ENCODE measurements at places on chromosomes 16 and 17.

DNA sequence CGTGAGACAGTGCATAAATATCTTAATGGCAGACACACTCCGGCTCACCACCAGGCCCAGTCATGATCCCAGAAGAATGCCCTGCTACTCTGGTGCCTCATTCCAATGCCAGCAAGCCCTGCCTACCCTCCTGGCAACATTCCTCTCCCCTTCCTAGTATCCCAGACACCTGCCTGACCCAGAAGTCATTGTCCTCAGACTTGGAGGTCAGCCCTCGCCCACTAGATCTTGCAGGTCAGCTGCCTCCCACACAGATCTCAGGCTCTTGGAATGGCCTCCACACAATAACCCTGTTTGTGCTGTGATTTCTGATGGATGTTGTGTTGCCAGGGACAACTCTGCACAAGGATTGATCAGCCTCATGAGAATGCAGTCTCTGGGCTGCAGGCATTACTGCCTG is 1.8 kb upstream of the TEX2 start:
- DNase-seq: no peak

- no peak for DNase-seq
Observed at GRCh38 chr16:81711657-81712319, 67.3 kb upstream of the PLCG2 start.

DNA sequence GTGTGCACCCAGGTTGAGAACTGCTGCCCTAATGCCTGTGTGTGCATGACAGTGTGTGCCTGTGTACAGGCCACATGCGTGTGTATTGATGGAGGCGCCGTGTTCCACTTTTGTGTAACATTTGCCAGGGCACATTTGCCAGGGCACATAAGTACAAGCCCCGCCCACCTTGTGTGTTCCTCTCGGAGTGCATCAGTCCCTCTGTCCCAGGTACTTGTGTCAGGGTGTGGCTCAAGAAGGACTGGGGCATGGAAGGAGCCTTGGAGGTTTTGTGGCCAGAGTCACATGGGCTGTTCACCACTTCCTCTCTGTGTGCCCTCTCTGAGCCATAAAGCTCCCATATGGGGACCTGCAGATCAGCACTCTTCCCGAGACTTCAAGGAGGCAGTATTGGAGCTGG is 73.9 kb downstream of the MRM1 start:
- DNase-seq: no peak

DNA sequence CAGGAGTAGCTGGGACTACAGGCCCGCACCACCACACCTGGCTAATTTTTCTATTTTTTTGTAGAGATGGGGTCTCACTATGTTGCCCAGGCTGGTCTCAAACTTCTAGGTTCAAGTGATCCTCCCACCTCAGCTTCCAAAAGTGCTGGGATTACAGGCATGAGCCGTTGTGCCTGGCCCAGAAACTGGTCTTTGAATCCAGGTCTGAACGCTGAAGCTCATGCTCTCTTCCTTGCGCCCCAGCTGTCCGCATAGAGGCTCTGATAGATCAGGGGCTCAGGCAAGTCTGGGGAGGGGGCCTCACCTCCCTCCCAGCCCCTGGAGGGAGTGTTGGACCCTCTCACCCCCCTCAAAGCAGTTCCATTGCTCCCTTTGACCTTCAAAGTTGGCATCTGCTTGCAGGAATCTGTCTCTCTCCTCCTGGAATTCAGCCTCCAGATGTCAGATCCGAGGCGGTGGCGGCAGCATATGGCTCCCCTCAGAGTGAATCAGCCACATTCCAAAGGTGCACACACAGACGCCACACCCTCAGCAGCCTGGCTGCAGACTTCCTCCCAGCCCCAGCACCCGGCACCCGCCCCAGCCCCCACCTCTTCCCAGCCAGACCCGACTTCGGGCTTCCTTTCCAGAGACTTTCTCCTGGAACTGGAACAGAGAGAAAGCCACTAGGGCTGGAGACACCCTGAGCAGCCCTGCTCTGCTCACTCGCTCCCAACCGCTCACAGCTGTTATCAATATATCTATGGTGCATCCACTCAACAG is 16.9 kb upstream of the GLIS2 start:
- peak; percentile 7 for DNase-seq

GRCh38 chr17:42312285-42313130 is 24.2 kb downstream of the STAT5A start:
- peak; percentile 82 for DNase-seq

- DNase-seq: no peak
Observed at GRCh38 chr16:72961115-72961832, 86.7 kb downstream of the ZFHX3 start.

DNA sequence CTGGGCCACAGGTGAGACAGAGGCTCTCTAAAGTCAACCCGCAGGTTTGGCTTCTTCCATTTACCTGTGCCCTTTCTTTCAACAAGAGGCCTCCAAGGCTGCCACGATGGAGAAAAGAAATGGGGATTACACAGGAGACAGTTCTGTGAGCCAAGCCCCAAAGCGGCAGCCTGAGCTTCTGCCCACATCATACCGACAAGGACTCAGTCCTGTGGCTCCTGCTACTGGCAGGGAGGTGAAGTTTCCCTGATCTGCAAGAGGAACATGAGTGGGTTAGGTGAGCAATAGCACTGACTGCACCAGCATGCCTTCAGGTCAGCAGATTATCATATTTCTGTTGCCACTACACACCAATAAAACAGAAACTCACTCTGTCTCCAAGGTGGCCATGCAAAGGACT is 800.0 kb downstream of the KCNJ18 start:
- DNase-seq: no peak

DNA sequence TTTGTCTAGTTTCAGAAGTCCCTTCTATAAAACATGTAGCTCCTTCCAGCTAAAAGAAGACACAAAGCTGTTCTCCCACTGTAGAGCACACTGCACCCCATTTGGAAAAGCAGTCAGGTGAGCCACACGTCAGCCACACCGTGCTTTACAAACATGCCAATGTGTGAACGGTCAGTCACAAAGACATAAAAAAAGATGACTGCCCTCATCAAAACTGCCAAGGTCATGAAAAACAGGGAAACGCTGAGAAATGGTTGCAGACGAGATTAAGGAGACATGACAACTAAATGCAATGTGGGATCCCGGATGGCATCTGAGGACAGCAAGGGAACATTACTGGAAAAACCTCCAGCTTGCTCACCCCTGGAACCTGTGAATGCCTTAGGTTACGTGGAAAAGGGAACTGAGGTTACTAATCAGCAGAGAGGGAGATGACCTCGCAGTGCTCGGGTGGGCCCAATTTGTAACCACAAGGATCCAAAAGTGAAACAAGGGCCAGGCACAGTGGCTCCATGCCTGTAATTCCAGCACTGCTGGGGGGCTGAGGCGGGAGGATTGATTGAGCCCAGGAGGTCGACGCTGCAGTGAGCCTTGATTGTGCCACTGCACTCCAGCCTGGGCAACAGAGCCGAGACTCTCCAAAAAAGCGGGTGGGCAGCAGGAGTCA is 8.1 kb downstream of the ANKRD11 start:
- DNase-seq: no peak

DNA sequence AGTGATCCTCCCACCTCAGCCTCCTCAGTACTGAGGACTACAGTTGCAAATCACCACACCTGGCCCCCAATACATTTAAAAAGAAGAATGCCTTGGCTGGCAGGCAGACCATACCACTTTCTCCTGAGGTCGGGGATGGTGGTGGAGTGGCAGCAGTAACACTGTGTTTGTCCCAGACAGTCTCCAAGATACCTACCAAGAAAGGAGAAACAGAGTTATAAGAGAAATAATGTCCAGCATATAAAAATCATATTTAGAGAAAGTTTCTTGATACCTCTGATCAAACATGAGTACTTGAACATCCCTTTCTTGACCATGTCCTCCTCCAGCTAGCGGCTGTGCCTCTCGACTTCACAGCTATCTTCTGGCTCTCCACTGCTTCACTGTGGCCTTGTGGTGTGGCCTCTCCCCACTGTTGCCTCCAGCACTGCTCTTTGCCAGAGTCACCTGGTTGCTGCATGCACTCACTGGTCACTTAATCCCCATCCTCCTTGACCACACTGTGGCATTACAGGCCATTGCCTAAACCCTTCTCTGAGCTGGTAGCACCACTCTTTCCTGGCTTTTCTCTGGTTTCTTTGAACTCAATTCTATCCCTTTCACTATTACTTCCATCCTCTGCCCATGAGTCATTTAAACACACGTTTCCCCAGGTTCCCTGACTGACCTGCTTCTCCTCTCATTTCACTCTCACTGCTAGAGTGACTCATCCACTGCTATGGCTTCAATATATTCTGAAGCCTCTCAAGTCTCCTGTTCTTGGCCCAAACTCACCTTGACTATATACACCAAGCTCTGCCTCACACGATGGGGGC is 45.2 kb downstream of the XPO6 start:
- DNase-seq: no peak

DNA sequence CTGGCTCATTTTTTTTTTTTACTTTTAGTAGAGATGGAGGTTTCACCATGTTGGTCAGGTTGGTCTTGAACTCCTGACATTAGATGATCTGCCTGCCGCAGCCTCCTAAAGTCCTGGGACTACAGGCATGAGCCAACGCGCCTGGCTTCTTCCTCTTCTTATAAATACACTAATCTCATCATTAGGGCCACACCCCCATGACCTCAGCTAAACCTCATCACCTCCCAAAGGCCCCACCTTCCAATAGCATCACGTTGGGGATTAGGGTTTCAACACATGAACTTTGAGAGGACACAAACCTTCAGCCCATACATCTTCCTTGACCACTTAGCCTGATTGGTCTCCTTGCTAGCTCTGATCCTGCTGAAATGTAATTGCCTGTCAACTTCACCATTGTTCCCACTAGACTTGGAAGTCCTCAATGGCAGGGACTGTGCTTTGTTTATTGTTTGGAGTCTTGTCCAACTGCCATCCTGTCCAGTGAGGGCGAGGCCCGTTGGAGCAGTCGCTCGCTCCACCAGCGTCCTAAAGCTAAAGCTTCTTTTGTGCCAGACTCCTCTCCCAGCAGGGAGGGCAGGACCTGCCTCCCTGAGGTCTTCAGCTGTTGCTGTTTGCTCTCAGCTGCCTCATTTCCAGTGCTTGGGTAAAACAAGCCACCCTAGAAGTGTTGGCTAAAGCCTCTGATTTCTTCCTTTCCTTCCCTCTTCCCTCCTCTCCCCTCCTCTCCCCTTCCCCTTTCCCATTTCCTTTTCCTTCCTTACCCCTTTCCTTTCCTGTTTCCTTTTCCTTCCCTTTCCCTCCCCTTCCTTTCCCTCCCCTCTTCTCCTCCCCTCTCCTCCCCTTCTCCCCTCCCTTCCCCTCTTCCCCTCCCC is 85.3 kb downstream of the HAPSTR1 start:
- DNase-seq: no peak

GRCh38 chr16:69922200-69922599 is 28.9 kb upstream of the CLEC18A start:
- DNase-seq: no peak

- DNase-seq: no peak
Observed at GRCh38 chr17:78210111-78210510, 3.9 kb upstream of the BIRC5 start.
